ENCODE measurements at places on chromosomes 2 and 18. TPM values are rescaled to one million over a fixed set of nuclear protein-coding genes. Genes with fewer than 3 reads are reported as not detected.

GRCh38 chr2:71276311-71277146 is 49.6 kb upstream of the PAIP2B start:
- peak; percentile 32 for DNase-seq

- DNase-seq, result no peak
These were observed 60.1 kb downstream of the EMILIN2 start for GRCh38 chr18:2906704-2907549.

DNA sequence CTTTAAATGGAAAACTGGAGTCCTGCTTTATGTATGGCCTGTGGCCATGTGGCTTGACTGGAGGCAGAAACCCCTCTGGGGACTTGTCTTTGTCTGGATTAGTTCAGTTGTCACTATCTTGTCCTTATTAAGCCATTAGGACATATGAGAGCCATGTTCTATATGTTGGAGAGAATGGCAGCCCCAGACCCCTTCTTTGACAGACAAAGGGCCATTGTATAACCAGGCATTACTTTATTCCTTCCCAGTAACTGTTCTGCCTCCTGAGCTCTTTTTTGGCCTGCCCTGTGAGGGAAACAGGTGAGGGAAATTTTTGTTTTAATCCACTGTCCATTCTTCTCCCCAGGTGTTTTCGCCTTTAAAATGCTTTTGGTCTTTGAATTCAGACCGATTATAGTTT is 43.3 kb downstream of the FSHR start:
- no peak for DNase-seq

- no peak for DNase-seq
These were observed 100.9 kb upstream of the SERTAD2 start for GRCh38 chr2:64754570-64754969.

- DNase-seq, result no peak
These were observed 952.4 kb downstream of the EPHA4 start for GRCh38 chr2:220619525-220620220.

- DNase-seq, result peak; percentile 61
These were observed 42.9 kb downstream of the SRBD1 start for GRCh38 chr2:45567974-45568789.

DNA sequence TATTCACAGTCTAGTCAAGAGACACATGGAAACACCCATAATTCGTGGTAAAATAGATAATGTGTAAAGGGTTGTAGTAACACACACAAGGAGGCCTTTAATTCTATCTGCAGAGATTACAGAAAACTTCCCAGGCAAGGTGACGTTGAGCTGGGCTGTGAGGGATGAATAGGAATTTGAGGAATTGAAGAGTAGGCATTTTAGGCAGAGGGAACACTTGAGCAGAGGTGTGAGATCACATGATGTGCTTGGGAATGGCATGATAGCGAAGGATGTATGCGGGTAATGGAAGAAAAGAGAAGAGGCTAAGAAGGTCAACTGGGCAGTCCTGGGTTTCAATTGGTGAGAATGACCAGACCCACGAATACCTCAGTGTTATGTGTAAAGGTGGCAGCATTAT is 20.2 kb downstream of the DRC1 start:
- DNase-seq, result no peak

DNA sequence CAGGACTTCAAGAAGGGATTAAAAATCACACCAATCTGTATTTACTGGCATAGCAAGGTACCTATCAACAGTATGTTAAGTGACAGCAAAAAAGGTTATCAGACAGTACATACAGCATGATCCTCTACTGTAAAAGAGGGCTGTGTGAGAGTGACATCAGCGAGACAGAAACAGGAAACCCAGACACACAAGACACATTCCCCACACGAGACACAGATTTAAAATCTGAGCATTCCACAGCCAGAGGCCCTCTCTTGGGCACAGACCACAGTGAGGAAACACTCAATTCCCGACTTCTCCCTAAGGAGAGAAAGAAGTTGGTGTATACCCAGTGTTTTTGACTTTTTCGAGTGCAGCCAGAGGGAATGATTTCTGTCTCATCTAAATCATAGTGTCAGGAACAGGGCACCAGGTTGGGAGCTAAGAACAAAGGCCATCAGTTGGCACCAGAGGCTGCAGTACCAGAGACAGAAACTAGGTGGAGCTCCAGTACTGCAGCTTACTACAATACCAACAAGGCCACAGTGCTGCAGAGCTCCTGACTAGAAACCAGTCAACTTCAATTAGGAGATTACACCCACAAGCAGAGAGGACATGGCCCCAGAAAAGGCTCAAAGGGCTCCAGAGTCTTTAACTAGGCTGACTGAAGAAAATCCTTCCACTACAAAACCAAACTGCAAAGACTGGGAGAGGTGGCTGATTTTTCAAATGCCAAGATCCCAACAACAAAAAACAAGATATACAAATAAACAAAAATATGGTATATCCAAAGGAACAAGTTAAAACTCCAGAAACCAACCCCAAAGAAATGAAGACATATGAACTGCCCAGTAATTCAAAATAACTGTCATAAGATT is 41.0 kb downstream of the UNC50 start:
- peak; percentile 91 for DNase-seq

DNA sequence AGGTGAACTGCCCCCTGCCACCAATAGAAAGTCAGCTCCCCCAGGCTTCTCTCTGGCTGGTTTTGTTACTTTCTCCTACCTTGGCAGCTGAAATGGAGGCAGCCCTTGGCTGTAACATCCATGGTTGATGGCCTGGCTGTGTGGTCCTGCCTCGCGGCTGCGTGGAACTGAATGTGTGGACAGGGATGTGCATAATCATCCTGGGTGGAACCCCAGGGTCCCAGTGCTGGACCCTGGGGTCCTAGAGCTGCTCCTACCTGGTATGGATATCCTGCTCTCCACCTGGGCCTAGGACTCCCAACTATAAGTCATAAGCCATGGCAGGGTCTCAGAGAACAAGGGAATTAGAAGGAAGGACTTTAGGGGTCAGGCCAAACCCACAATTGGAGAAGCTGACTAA is 93.5 kb downstream of the CAPN13 start:
- DNase-seq, result no peak

- DNase-seq, result no peak
These were observed 181.4 kb downstream of the TMEM182 start for GRCh38 chr2:102943251-102943650.

DNA sequence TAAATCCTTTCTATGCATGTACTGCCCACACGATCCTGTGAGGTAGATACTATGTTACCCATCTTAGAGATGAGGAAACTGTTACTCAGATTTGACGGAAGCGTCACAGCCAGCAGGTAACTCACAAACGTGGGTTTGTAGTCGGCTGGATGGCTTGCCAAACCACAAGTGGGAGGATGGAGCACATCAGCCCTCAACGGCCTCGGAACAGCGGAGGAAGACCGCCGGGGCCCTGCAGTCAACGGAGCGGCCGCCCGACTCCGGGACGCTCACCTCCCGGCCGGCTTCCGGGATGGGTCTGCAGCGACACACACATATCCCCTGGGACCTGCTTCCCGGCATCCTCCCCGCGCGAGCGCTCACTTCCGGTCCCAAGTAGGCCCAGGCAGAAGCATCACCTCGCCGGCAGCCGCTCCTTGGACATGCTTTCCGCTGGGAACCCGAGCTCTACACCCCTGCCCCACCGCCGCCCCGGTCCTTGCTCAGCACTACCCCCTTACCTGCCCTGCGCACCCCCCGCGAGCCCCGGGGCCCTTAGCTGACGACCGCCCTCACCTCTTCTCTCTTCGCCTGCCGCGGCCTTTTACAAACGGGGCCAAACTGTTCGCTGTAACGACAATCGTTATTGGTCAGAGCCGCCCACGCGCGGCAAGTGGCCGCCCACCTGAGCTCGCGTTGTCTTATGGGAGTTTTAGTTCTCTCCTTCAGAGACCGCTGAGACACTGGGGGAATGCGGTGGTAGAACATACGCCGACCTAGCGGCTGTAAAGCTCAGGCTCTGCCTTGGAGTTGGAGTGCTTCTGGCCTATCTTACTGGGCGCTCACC is at the start of gene C2orf42:
C2orf42 (minus strand) TSS at position 602 of the 826 bp plus-strand sequence. CDS start 9,034 bp downstream, outside the sequence.
- peak; percentile 100 for DNase-seq

- DNase-seq, result no peak
These were observed 80.4 kb downstream of the CELF4 start for GRCh38 chr18:37484983-37485834.

- peak; percentile 72 for DNase-seq
These were observed 1.2 kb downstream of the ZFP36L2 start for GRCh38 chr2:43225093-43225787.

DNA sequence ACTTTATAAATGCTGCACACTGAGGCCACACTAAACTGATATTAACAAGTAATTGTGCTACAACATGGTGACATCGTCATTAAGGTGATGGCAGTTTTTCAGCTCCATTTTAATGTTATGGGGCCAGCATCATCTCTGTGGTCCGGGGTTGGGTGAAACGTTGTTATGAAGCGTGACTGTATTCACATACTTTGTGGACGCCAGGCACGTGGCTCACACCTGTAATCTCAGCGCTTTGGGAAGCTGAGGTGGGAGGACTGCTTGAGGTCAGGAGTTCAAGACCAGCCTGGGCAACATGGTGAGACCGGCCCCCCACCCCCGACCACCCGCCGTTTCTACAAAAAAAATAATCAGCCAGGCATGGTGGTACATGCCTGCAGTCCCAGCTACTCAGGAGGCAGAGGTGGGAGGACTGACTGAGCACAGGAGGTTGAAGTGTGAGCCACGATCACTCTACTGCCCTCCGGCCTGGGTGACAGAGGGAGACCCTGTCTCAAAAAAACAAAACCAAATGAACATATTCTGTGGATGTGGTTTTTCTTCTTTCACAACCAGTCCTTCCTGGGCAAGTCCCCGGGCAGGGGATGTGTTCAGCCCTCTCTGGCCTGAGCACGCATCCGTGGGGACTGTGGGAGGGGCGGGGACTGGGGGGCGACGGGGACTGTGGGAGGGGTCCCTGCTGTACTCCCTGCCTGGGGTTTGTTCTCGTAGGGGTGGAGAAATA is 12.9 kb upstream of the GAL3ST2 start:
- DNase-seq, result no peak

GRCh38 chr2:132615329-132616085 is 54.5 kb downstream of the LYPD1 start:
- DNase-seq, result no peak

GRCh38 chr2:227643990-227644551 is 22.5 kb upstream of the SCYGR5 start:
- peak; percentile 41 for DNase-seq

DNA sequence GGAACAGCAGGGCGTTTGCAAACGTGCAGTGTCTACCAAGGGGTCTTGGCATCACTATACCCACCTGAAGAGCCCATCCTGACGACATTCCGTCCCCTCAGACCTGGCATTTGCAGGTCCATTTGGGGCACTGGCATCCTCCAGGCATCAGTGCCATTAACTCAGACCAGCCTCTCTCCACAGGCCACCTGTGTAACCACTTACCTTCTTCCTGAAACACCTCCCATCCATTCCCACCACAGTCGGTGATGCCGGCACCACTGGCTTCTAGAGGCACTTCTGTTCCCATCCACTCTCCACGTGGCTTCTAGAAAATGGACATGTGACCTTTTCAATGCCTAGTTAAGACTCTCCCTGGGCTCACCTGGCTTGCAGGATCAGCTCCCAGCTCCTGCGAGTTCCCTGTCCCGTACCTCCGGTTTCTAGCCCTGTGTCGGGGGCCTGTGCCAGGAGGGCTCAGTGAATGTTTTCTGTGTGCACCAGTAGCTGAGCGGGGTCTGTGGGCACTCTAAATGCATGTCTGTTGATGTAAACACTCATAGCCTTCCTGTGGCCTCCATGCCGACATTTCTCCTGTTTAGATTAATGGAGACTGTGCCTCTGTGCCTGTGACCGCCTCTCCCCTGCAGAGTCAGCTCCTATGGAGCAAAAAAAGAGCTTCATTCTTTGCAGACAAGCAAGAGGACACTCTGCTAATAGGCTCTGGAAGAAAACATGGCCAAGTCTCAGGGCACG is 458.0 kb upstream of the HS6ST1 start:
- DNase-seq, result no peak

- DNase-seq, result no peak
These were observed 56.9 kb downstream of the SLC38A11 start for GRCh38 chr2:164898475-164898874.

DNA sequence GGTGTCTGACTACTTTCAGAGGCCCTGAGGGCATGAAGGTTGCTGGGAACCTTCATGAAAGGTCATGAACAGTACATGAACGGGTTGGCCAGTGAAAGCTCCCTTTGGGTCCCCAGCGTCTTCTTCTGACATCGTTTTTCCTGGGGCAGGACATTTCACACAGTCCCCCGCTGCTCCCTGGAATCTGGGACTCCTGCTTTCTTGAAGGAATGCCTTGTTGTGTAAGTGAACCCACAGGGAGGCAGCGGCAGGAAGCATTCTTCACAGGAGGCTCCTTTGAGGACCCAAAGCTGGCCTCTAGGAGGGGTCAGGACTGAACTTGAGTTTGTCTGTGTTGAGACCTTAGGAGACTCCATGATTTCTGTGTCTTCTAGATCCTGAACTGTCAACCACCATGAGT is 144.3 kb downstream of the KCNE4 start:
- no peak for DNase-seq

DNA sequence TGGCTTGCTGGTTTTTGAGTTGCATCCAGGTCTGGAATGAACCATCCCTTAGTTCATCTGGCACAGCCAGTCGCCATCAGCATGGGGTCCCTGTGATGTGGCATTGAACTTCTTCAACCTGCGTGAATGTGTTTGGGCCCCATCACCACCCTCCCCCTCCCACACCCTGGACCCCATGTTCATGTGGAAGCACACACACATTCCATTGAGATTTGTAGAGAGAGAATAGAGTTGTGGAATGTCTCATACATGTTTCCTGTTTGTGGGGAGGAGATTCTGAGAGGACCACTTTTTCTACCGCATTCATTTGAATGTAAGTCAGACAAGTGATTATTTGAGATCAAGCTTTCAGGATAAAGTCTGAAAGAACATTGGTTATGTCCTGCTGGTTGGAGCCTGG is 117.6 kb upstream of the EML6 start:
- DNase-seq, result no peak

GRCh38 chr2:207341804-207342203 is 176.1 kb upstream of the KLF7 start:
- DNase-seq, result no peak

DNA sequence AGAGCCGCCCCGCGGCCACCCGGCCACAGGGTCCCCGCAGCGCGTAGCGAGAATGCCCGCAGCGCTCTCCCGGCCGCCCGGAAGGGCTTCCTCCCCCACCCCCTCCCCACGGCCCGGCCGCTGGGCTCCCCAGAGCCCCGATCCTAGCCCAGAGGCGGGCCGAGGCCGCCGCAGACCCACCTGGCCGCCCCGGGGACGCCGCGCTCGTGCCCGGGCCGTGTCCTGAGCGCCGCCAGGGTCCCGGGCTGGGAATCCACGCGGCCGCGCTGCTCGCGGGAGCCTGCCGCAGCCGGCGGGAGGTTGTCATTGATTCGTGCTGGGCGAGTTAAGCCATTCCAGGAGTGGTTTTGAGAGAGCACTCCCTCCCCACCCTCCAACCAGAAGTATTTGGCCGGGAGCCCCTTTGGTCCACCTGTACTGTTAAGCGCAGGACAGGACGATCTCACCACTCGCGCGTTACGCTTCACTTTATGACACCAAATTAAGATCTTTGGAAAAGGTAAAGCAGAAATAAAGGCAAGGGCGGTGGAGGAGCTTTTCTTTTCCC is 206.4 kb upstream of the SMAD2 start:
- DNase-seq, result no peak

- DNase-seq, result no peak
These were observed at the start of gene CYP27A1 for GRCh38 chr2:218781691-218782527. TSS of gene CYP27A1 (plus strand) at chr2:218782147. CDS start at chr2:218782183, 36 bp downstream.

The PRSS56 gene
- total RNA-seq, result not detected

The ITPRIPL1 gene
- 21.2 TPM for total RNA-seq

The BCL2 gene
- total RNA-seq, result 263 TPM

The GCG gene
- not detected for total RNA-seq

The AGAP1 gene
- total RNA-seq, result not detected

The GRHL1 gene
- total RNA-seq, result 1.3 TPM

The LINC00305 gene
- 5.1 TPM for total RNA-seq

The COL5A2 gene
- total RNA-seq, result 3.0 TPM

The RUFY4 gene
- 0.11 TPM for total RNA-seq

The COL3A1 gene
- not detected for total RNA-seq

Measured in Karpas-422 (cell line).